ENCODE measurements at places on chromosomes 2 and 18.

DNA sequence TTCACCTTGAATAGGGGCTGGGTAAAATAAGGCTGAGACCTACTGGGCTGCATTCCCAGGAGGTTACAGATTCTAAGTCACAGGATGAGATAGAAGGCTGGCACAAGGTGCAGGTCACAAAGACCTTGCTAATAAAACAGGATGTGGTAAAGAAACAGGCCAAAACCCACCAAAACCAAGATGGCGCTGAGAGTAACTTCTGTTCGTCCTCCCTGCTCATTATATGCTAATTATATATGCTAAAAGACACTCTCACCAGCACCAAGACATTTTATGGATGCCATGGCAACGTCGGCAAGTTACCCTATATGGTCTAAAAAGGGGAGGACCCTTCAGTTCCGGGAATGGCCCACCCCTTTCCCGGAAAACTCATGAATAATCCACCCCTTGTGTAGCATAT lies 711.5 kb upstream of the KLHL29 start:
- no peak for DNase-seq

GRCh38 chr2:66024391-66024790 lies 410.5 kb upstream of the MEIS1 start:
- DNase-seq: no peak

- no peak for DNase-seq
Measured at GRCh38 chr2:224211181-224211480, 172.0 kb upstream of the SERPINE2 start.

- no peak for DNase-seq
Measured at GRCh38 chr2:168593713-168594112, 137.6 kb downstream of the CERS6 start.

- DNase-seq: no peak
Measured at GRCh38 chr2:119849838-119850565, 90.3 kb downstream of the PTPN4 start.

Measured in hippocampal formation (tissue), 2 donors.